ENCODE measurements at places on chromosomes 11 and 22. TPM values are rescaled to one million over a fixed set of nuclear protein-coding genes. Genes with fewer than 3 reads are reported as not detected.

KRTAP5-10 gene
- not detected for total RNA-seq

GPR83 gene
- total RNA-seq, result 0.49 TPM

LMO2 gene
- 8.6 TPM for total RNA-seq

RIMBP3C gene
- total RNA-seq, result 0.14 TPM

HBE1 gene
- not detected for total RNA-seq

IL10RA gene
- total RNA-seq, result 14.8 TPM

UCP3 gene
- 1.3 TPM for total RNA-seq

CRYBA4 gene
- not detected for total RNA-seq

NAALADL1 gene
- 46.8 TPM for total RNA-seq

NPAS4 gene
- 0.49 TPM for total RNA-seq

P2RX6 gene
- 1.2 TPM for total RNA-seq

OR51F2 gene
- total RNA-seq, result not detected

SPI1 gene
- total RNA-seq, result 10.5 TPM

MMP13 gene
- not detected for total RNA-seq

FGF4 gene
- total RNA-seq, result not detected

FERMT3 gene
- 21.4 TPM for total RNA-seq

DGCR6 gene
- 6.6 TPM for total RNA-seq

MRPL16 gene
- 52.6 TPM for total RNA-seq

PLAAT5 gene
- 2.5 TPM for total RNA-seq

PLXNB2 gene
- total RNA-seq, result 69.9 TPM

OR10A2 gene
- not detected for total RNA-seq

INSC gene
- 3.1 TPM for total RNA-seq

MMP8 gene
- total RNA-seq, result not detected

CEND1 gene
- total RNA-seq, result 3.6 TPM

CSNK1E gene
- total RNA-seq, result 116 TPM

OR51B5 gene
- not detected for total RNA-seq

DDX25 gene
- total RNA-seq, result 0.16 TPM
